ENCODE measurements at places on chromosomes 3 and 15.
A peak's percentile ranks its signal among the peaks of the same experiment; 100 is the strongest.

DNA sequence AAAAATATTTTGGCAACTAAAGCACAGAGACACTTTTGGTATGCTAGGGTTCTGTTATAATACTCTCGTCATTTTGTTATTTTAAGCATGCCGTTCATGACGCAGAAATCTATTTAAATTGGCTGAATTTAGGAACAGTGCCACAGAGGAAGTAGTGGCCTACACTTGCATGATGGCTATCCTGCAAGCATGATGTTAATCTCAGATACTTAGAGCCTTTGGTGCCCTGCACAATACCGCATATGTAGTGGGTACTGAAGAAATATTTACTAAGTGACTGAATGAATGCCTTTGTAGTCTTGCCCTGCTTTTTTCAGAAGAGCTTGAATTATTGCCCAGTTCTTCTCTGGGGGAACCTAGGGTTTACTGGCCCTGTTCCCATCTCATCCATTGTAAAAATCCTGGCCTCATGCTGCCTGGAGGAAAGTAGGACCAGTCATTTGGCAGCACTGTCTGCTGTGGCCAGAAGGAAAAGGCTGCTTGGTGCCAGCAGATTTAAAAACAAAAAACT, 79.0 kb downstream of the SERPINI1 start:
- peak; percentile 21 for DNase-seq

- no peak for DNase-seq
Observed at GRCh38 chr3:107411056-107411455, 33.8 kb downstream of the CCDC54 start.

GRCh38 chr3:10292505-10293419, at the start of gene GHRL:
TSS of gene GHRL (minus strand) at chr3:10292947. CDS start at chr3:10290180, 2,767 bp downstream.
- DNase-seq: no peak

DNA sequence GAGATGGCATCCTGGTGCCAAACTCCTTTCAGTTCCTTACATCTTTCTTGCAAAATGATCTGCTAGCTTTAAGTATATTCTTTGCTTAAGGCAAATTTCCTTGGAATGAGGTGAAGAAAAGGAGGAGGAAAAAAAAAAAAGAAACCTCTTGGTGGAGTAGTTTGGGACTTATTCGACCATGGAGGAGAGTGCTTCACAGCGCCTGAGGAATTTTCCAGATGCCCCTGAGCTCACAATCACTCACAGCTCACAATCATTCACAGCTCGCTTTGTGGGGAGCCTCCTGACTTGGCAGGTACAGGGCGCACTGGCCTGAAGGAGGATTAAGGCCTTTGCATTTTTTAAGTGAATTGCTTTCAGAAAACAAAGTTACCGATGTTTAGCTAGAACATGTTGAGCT, 53.9 kb downstream of the BOC start:
- DNase-seq: no peak

GRCh38 chr3:78905700-78906099, 862.1 kb downstream of the ROBO1 start:
- no peak for DNase-seq

GRCh38 chr3:64225695-64226499, 631 bp upstream of the PRICKLE2 start:
- DNase-seq: no peak

- DNase-seq: no peak
Observed at GRCh38 chr15:93244696-93245660, 156.0 kb upstream of the RGMA start.

DNA sequence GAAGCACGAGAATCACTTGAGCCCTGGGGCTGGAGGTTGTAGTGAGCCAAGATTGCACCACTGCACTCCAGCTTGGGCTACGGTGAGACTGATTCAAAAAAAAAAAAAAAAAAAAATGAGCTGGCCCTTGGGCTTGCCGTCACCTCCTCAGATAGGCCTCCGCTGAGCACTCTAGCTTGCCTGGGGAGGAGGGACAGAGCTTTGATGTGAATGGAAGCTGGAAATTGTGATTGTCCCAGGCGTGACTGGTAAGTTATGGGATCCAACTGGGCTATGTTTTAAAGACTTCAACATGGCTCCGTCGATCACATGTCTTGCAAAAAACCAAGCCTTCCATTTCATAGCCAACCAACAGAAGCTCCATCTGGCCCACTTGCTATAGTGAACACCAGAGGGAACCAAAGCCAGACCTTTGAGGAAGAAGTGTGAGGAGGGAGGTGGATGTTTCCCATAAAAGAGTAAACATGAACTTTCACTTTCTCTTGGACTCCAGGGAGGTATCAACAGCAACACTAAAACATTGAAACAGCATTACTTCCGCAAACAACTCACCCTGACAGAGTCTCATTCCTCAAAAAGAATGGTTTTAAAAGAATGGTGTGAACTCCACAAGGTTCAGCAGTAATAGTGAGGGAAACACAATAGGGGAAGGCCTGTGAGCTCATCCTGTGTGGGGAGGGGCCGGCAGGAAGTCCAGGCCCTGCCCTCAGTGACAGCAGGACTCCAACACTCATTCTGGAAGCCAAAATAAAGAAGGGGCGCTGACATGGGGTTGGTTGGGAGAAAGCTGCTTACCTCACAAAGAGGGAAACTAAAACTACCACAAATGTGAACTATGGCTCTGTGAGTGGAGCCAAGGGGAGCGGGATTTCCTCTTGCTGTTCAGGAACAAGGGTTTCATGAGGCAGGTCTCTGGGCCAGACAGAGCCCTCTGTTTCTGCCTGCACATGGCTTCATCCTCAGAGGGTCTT, 59.2 kb upstream of the IL12A start:
- peak; percentile 73 for DNase-seq

DNA sequence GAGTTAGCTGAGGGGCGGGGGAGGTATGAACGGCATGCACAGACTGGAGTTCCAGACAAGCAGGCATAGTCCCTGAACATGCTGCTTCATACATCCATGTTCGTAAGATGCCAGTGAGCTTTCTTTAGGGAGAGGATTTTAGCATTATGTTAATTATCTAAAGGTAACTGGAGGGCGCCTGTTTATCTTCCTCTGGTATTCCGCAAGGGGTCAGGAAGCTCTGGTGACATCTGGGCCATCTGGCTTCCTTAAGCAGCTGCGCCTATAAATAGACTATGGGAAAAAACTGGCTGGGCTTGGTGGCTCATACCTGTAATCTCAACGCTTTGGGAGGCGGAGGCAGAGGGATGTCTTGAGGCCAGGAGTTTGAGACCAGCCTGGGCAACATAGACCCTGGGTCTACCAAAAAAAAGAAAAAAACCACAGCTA, 1.5 kb upstream of the FBXO22 start:
- no peak for DNase-seq

GRCh38 chr15:65970937-65971740, 101.8 kb downstream of the RAB11A start:
- no peak for DNase-seq

GRCh38 chr3:69462826-69463100, 76.9 kb upstream of the FRMD4B start:
- no peak for DNase-seq

DNA sequence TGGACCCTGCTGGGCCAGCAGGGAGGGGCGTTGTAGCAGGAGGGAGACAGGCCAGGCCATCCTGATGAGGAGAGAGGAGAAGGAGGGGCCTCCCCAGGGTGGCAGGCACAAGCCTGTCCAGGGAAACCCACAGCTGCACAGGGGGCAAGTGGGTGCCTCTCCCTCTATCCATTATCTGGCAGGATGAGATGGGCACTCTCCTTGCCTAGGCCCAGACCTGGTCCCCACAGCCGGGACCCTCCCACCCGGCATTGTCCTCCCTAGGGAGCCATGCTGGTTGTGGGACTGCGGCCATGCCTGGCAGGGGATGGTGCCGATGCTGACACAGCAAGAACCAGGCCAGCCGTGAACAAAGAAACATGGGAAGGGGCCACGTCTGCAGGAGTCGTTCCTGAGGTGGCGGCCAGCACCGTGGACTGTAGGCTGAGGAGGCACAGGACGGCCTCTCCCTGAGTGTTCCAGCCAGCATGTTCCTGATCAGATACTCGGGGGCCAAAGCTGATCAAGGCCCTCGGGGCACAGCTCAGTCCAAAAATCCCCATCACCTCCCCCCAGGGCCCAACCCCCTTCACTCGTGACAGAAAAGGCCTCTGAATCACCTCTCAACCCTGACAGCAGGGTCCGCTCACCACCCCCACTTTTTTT, 19.2 kb upstream of the CYP11A1 start:
- no peak for DNase-seq

DNA sequence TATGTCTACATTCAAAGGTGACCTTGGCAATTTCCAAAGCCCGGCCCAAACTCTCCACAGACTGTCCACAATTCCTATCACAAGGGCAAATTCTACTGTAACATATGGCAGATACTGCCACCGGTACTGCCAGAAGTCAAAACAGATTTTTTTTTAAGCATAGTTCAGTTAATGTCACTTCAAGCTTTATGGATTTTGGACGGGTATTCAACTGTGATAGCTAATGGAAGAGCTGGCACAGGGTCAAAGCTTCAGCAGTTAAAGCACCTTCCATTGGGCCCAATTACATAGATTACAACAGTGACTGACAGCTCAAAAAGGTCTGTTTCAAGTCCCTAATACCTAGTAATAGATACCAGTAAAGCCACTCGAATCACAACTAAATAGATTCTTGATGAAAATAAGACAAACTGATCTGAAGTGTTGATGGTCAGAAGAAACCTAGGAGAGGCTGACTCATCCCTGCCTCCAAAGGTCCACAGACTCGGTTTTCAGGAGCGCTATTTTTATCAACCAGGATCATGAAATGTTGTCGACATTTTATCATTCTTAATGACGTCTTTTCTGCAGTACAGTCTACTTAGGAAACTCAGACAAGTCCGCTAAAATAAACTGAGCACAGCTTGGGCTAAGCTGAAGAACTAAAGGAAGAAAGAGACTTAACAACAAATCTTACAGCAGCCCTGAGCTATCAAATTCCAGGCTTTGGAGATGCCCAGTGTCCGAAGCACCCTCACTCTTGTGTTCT, 38.7 kb downstream of the ANXA2 start:
- peak; percentile 56 for DNase-seq

DNA sequence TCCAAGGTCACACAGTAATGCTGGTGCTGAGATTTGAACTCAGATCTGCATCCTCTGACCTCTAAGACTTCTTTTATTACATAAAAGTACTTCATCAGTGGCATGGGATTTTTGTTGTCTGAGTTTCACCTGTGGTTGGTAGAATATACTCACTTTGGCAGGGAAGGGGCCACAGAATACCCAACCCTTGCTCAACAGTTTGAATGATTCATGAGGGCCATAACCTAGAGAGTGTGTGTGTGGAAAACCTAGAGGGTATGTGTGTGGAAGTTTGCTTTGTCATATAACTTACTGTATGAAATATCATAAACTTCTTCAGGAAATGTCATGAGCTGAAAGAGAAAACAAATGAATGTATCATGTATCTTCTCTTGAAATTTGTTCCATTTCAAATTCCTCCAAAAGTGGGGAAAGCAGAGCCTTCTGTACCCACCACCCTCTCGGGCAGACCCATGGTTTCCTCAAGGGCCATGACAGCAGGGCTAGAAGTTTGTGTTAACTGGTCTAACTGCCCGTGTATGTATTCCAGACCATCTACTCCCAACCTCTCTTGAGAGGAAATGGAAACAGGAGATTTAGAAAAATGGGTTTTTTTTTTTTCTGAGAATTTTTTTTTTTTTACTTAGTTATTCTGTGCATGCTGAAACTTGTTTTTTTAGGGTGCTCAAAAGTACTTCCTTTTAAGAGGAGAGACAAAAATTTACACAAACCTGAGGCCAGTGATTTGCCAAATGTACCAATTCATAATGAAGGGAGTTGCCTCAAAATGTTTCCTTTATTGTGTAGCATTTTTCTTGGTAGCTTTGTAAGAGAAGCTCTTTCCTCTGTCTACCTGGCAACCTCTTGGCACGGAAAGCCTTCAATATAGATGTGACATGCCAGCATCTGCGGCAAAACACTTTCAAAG, 127.0 kb downstream of the TPRG1 start:
- no peak for DNase-seq

DNA sequence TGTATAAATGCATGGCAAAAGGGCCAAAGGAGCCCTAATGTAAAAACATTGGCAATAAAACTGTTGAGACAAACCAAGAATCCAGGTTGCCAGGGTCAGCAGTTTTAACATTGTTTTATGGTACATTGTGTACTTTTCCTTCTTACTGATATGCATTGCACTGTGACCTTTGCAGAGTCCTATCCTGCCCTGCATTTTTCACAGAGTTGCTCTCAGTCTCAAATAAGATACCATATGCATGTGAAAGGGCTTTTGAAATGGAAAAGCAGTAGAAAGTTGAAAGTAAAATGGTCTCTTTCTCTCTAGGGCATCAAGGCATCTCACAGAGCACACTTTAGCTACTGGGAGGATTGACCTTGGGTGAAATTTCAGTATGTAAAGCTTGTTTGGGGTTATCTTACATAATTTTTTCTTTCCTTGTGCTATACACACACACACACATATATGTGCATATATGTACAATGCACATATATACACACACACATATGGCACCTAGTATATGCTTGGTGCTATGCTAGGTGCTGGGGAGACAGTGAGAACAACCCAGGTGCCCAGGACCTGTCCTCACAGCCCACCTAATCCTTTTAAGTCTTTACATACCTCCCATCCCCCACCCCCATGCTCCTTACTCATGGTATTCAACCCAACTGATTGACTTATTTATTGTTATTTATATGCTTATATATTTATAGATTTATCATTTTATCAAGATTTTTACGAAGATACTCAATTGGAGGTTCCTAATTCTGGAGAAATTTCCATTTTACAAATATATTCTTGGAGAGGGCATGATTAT, 1.2 kb upstream of the PPP2R3A start:
- no peak for DNase-seq

GRCh38 chr3:65330072-65330471, 642.3 kb upstream of the ADAMTS9 start:
- DNase-seq: no peak

DNA sequence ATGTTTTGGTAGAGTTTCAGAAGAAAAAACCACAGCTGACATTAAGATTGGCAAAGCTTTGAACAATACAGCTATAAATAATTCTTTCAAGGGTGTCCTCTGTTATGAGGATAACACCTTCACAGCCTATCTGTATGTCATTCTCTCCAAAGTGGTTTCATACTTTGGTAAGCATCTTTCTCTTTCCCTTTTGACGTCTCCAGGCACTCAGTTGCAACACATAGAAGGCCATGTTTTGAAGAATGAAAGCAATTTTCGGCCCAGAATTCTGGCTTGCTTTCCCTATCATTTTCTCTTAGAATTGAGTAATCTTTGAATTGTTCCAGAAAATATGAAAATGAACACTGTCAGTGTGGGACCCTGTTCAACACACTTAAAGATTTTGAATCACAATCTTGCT, 200.0 kb upstream of the CBLB start:
- DNase-seq: no peak

DNA sequence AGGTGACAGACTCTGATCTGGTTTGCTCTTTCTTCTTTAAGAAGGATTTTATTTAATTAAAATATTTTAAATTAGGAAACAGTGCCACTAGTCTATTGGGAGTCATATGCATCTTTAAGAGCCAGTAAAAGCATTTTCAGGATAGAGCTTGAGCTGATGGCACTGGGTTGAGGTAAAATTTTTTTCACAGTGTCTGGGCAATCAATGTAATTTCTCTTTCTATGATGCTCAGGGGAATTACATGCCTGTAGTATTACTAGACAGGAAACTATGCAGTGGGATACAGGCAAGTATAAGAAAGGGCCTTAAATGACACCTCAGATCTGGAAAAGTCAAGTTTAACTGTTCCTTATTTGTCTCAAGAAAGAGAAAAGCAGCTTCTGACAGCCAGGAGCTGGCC, 76.4 kb downstream of the GAP43 start:
- peak; percentile 67 for DNase-seq

- no peak for DNase-seq
Observed at GRCh38 chr3:72303926-72304325, 519.0 kb upstream of the PROK2 start.

- DNase-seq: peak; percentile 79
Observed at GRCh38 chr3:72274493-72275330, 489.8 kb upstream of the PROK2 start.

GRCh38 chr3:55968331-55968730, 481.2 kb upstream of the WNT5A start:
- DNase-seq: no peak
